ENCODE measurements at places on chromosomes 13 and 19.

- no peak for ATAC-seq
These were observed 985 bp upstream of the KCNK6 start for GRCh38 chr19:38318660-38319059.

GRCh38 chr13:30943881-30944280 is 11.4 kb downstream of the TEX26 start:
- no peak for ATAC-seq

DNA sequence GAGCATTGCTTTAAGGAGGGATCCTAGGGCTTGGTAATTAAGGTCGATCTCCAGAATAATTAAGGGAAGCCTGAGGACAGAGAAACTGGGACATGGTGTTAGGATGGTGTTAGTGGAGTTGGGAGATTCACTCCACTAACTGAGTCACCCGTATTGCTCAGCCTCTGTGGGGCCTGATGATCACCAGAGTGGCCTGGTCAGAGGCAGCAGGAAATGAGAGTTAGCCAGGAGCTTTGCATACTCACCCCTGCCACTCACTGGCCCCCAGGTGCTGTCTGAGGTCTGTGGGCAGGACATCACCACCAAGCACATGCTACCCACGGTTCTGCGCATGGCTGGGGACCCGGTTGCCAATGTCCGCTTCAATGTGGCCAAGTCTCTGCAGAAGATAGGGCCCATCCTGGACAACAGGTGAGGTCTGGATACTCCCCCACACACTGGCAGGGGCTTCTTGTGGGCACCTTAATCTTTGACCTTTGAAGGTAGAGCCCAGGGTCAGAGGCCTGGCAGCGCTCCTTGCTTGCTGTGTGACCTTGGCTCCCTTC is 32.1 kb downstream of the PPP2R1A start:
- ATAC-seq: no peak

DNA sequence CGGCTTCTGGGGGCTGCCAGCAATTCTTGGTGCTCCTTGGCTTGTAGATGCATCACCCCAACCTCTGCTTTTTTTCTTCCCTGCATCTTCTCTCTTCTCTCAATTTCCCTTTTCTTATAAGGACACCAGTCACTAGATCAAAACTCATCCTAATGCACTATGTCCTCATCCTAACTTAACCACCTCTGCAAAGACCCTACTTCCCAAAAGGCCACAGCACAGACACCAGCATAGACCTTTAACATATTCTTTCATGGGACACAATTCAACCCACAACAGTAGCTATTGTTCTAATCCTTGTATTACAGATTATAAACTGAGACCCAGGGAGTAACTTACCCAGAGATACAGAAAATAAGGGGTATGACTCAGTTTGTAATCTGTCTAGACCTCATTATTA is 47.0 kb downstream of the RUBCNL start:
- no peak for ATAC-seq

GRCh38 chr13:96533408-96533807 is 443.5 kb downstream of the HS6ST3 start:
- no peak for ATAC-seq

DNA sequence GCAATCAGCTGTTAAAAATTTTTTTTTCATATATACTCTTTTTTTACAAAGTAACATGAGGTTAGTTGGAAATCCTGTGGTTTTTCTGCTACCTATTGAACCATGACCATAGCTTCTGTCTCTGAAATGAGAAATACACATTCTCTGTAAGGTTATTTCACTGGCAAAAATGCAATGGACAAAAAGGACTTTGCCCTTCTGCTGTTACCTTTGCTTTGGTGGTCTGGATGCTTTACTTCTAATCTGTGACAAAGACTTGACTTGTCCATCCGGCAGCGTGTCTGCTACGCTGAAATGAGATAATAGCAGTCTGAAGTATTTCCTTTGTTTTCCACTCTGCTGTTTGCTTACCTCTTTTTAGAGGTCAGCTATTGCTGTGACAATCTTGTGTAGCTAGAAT is 412.8 kb downstream of the SLITRK6 start:
- ATAC-seq: no peak

DNA sequence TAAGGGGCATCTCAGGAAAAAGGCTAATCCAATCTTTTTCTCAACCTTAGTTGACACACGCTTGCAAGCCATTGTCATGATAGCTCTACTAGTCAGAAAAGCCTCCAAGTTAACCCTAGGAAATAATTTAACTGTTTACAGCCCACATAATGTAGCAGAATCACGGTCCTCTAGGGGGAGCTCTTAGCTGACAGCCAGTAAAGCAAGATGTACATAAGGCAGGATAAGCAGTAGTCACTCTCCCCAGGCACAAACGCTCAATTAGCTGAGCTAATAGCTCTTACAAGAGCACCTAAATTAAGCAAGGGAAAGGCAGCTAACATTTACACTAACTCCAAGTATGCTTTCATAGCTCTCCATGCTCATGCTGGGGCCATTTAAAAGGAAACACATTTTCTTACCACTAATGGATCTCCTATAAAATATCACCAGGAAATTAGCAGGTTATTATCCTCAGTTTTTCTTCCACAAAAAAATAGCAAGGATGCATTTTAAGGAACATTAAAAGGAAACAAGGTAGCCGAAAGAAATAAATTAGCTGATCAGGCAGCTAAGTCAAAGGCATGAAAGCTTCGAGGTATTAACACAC is 33.7 kb upstream of the ZSCAN5A start:
- ATAC-seq: no peak

DNA sequence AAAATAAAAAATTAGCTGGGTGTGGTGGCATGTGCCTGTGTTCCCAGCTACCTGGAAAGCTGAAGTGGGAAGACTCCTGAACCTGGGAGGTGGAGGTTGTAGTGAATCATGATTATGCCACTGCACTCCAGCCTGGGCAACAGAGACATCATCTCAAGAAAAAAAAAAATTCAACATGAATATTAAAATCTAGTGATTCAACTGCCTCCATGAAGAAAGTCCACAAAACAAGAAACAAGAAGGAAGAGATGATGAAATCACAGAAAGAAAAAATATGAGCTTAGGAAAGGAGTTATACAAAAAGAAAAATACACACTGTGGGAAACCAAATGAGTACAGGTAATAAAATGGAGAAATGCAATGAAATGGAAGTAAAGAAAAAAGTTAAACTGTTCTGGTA is 99.6 kb upstream of the SIAH3 start:
- ATAC-seq: peak; percentile 28

- ATAC-seq: no peak
These were observed 9.9 kb upstream of the SERPINE3 start for GRCh38 chr13:51329606-51330005.

- no peak for ATAC-seq
These were observed 1891.6 kb upstream of the PCDH20 start for GRCh38 chr13:63307228-63307627.

- no peak for ATAC-seq
These were observed 1.7 kb downstream of the CLC start for GRCh38 chr19:39736088-39736487.

DNA sequence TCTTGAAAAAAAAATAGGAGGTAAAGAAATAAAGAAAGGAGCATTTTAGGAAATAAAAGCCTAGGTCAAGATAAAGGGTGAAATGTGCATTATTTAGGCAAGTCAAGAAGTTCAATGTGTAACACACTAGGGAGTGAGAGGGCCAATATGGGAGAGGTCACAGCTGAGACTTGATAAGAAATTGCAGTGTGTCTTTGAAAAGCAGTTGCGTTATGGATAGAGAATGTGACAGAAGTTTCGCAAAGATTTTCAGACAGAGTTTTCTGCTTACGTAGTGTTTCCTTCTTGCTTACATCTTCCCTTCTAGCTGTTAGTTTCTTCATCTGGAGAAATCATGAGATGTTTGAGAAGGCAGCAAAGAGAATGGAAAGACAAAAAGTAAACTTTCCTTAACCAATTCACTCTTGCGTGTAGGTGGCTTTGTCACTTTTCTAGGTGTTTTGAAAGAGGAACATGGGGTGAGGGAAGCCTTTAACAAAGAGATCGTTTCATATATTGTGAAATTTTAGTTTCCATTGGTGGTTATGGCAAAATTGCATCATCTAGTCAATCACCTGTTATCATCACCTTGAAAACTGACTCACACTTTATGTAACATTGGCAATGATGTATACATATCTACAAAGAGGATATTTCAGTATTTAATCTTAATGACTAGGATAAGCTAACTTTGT is 975.5 kb downstream of the OLFM4 start:
- no peak for ATAC-seq

GRCh38 chr13:41503356-41503755 is 46.0 kb downstream of the RGCC start:
- no peak for ATAC-seq

DNA sequence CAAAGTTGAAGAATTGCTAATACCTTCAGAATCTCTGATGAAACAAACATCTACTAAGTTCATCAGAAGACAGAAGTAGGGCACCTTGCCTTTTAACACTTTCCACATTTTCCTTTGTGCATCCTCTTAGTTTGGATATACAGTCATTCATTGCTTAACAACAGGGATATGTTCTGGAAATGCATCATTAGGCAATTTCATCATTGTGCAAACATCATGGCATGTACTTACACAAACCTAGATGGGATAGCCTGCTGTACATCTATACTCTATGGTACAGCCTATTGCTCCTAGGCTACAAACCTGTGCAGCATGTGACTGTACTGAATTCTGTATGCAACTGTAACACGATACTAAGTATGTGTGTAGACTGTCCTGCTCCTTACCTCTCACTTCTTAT is 169.8 kb downstream of the SUCLA2 start:
- no peak for ATAC-seq

DNA sequence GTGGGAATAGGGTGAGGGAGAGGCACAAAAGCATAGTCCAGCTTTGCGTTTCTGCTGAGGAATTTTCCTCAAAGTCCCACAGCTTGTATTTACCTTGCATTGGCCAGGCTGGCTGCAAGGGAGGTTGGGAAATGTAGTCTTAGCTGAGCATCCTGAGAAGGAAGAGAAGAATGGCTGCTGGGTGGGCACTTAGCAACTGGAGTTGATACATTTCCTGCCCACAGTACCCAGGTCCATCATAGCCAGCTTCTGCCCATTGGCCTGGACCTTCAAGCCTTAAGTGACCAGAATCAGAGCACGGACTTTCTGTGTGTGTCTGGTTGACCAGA is 112.4 kb downstream of the SIPA1L3 start:
- ATAC-seq: no peak

All from motor neuron (in vitro differentiated cells).